ENCODE measurements at places on chromosomes 11 and 22.

DNA sequence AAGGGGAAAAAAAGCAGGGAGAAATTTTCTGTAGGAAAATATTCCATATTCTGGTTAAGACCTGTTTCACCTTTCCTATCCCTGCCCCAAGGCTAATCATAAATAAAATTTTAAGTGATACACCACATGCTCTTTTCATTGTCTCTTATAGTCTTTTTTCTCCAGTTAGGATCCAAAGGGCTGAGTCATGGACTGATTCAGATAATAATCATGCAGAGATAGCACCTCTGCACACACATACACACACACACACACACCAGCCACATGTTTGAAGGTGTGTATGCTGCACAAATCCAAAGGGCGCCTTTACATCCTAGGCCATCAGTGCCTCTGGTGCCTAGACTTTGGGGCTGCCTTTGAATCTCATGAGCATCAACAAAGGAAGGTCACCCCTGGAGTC, 35.5 kb upstream of the CWF19L2 start:
- no peak for DNase-seq

GRCh38 chr11:77174559-77174958, 46.5 kb downstream of the MYO7A start:
- DNase-seq = no peak

DNA sequence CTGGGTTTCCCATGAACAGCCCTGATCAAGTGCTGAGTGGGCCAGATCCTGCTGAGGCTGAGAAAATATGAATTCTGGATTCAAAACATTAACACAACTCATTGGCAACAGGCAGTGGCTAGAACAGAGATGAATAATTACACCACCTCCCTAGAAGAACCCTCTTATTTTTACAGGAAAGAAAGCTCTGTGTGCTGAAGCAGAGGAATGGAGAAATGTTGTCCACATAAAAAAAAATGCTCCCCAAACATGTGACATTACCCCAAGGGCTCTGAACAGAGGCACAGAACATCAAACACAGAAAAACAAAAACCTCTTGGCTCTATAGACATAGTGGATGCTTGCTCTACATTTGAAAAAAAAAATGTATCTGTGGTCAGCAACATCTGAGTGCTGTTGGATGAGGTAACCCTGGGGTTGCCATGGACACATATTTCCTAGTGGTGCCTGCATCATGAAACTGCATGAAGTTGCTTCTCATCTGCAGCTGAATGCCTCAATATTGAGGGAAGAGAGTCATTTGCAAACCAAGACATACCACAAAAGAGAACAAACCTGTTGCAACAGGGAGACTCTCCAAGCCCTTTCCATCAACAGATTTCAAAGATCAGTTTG, 98.8 kb downstream of the SNX19 start:
- DNase-seq = no peak

DNA sequence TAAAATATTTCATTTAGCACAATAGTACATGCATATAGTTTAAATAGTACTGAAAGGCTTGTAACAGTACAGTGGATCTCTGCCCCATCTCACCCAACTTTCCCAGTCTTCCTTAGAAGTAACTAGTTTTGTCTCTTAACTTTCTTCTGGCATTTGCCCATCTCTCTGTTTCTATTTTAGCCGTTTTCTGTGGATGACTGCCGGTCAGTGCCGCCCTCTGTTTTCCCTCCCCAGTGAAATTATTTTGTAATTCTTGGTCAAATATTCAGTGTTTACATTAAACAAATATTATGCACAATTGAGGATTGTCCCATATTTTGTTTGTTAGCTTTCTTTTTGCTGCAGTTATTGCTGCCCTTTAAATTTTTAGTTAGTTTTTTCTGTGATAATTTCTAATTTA, 8.3 kb downstream of the PDHX start:
- no peak for DNase-seq

GRCh38 chr22:30857791-30858190, 110.8 kb downstream of the MORC2 start:
- DNase-seq = no peak

Measured in NCI-H187 (cell line).